ENCODE measurements at places on chromosomes 7 and 10.

GRCh38 chr7:81111781-81112540, 193.1 kb upstream of the SEMA3C start:
- DNase-seq = peak; percentile 8

GRCh38 chr7:33806298-33807154, 98.8 kb upstream of the BMPER start:
- no peak for DNase-seq

DNA sequence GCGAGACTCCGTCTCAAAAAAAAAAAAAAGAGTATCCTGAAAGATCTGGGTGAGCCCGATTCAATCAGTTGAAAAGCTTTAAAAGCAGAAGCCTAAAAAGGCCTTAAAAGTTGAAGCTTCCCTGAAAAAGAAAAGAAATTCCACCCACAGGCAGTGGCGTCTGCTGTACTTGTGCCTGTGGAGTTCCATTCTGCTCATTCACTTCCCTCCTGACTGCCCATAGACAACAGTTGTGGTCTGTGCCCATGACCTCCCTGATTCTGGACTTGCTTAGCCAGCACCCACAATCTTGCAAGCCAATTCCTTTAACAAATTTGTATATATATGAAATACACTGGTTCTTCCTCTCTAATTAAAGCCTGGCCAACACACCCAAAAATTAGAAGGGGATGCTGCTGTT, 141.7 kb downstream of the DLG5 start:
- no peak for DNase-seq

GRCh38 chr10:24983946-24984345, 31.5 kb upstream of the PRTFDC1 start:
- DNase-seq = no peak

DNA sequence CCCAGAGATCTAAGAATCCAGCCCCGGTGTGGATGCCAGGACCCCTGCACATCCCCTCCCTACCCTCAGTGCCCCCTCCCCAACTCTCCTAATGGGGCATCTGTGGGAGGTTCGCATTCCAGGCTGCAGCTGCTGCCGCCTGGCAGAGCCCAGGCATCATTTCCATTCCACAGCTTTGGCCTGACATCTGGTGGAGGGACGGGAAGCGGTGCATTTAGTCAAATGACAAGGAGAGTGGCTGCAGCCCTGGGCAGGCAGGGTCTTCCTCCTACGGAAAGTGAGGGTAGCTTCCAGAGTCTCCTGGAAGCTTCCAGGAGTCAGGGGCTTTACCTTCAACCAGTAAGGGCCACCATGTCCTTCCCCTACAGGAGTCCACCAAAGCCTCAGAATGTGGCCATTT, 30.8 kb downstream of the PRLHR start:
- peak; percentile 4 for DNase-seq

DNA sequence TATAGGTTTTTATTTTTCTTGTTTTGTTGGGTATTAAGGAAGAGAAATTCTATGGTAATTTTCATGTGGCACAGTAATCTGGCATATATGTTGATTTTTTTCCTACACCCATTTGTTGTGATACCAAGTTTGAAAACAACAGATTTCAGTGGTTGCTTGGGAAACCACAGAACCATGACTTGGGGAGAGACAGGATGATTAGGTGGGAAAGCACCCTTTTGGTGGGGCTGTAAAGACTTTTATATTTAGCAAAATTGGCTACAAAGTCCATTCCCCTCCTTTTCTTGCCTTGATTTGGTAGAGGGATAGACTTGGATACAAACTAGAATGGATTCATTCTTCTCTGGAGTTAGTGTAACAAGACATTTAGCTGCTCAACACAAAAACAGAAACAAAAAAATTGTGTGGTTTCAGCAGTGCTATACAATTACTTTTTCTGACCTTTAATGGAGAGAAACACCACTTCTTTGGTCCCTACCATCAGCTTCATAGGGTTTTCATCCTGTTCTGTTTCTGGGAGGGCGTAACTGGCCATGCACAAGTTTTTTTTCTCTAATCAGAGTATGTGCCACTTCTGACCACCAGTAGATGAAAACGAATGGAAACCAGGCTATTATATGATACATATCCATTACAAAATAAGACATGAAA, 52.7 kb downstream of the FIGNL1 start:
- no peak for DNase-seq

DNA sequence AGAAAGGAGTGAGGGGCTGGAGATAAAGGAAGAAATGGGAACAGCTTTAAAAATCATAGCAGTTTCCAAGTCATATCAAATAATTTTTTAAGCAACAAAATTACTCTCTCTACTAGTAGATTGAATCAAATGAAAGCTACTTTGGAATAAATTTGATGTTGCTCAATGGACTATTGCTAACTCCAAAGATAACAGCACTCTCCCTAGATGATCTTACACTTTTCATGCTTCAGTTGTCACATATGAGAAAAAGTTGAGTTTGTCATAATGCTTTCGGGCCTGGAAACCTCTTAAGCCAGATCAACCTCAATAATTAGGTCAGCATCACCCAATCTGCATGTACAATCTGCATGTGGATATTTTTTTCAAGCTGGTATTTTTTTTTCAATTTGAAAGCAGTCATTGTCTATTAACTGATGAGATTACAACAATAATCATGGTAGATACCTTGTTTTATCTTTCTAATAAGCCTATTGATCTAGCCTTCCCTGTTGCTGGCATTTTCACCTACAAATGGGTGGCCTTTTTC, 31.3 kb downstream of the LIPJ start:
- DNase-seq = no peak

DNA sequence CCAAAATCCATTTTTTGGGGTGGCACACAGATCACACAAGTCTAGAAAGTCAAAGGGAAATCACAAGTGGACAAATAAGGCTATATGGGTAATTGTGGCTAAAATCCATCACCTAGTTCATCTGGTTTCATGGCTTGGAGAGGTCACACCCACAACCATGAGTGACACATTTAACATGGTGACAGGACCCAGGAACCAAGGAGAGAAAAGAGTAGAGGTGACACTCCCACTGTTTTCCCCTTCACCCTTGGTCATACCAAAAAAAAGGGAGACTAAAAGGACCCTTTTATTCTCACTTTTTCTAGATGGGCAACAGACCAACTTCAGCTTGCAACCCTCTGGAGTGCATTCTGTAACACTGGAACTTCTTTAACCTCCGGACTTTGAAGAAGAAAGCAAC, 46.2 kb upstream of the ZNF107 start:
- no peak for DNase-seq

- DNase-seq = no peak
Measured at GRCh38 chr10:23581906-23582450, 143.1 kb downstream of the OTUD1 start.

DNA sequence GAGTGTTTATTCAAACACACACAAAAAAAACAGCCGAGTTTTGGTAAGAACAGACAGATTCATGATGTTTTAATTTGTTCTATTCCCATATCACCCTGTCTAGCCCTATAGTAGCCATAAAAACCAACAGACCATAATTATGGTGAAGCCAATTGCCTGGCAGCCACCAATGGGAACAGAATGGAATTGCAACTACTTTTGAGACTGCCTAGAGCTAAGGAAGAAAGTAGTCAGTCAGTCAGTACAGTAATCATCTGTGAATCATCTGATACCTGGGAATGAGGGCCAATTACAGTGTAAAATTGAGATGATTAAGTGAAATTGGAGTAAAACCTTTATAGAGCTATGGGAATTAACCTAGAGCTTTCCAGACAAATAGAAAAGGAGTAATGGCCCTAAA, 952.7 kb upstream of the KCND2 start:
- DNase-seq = peak; percentile 10
